ENCODE measurements at places on chromosomes 7 and 10.

GRCh38 chr10:117442521-117442920, 67.3 kb upstream of the PDZD8 start:
- DNase-seq, result no peak

GRCh38 chr7:133854739-133855138, 272.4 kb upstream of the LRGUK start:
- no peak for DNase-seq

GRCh38 chr7:16234493-16235146, 186.7 kb downstream of the CRPPA start:
- DNase-seq, result no peak

DNA sequence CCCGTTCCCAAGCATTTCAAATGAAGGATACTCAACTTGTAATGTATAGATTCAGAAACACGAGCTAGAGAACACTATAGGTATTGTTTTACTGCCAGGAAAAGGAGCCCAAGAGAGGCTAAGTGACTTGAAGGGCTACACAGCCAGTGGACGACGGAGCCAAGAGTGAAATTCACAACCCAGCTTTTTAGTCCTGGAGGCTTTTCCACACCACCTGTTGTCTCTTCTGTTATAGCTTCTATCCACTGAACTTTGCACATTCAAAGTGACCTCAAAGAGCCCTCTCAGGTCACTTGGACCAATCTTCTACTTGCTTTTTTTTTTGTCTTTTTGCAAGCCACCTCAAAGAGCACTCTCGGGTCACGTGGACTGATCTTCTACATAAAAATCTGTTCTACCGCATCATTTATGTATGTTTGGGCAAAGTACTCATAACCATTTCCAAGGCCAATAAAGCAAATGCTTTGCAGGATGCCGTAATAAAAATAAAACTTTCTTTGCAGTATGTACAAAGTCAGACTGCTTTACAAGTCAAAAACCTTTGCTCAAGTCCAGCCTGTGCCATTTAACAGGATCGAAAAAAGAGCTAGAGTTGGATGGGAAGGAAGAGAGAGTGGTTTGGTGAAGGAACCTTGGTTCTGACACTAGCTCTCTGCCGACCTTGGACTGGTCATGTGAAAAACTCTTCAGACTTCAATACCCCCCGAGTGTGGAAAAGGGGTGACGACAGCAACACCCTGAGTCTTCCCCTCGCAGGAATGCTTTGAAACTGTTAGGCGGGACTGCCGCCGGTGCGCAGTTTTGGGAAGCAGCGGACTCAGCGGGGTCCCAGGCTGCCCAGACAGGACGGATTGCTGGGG, 821 bp downstream of the SLC35B4 start:
- no peak for DNase-seq

- DNase-seq, result no peak
Measured at GRCh38 chr7:130818056-130818455, 84.0 kb upstream of the KLF14 start.

- DNase-seq, result peak; percentile 97
Measured at GRCh38 chr10:75235375-75236177, at the start of gene COMTD1. TSS of gene COMTD1 (minus strand) at chr10:75235957. CDS start at chr10:75235928, 29 bp downstream.

DNA sequence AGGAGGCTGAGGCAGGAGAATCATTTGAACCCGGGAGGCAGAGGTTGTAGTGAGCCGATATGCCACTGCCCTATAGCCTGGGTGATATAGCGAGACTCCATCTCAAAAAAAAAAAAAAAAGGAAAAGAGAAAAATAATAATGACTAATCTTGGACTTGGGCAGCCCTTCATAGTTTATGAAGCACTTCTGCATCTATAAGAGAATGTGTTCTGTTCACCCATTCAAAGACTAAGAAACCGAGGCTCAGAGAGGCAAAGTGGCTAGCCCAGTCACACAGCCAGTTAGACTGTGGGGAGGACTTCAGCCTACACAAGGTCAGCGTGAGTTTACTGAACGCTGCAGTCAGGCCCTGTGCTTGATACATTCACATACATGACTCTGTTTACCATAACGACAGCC, 46.9 kb downstream of the UNC5B start:
- no peak for DNase-seq

GRCh38 chr7:124085179-124085578, 52.3 kb upstream of the TMEM229A start:
- no peak for DNase-seq

DNA sequence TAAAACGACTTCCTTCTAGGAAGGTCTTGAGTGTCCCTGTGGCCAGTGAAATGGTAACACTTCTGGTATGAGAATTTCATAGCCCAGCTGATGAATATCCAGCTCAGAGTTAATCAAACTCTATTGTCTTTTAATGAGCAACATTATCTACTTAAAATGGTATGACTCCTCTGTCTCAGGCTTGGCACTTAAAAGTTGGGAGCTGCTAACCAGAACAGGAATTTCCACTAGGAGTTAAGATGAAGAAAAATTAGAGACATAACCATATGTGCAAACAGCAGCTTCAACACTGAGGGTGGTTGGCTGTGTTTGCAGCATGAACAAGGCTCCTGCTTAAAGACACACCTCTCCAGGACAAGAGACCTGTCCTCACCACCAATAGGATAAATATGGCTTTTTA, 46.8 kb downstream of the CH25H start:
- no peak for DNase-seq

DNA sequence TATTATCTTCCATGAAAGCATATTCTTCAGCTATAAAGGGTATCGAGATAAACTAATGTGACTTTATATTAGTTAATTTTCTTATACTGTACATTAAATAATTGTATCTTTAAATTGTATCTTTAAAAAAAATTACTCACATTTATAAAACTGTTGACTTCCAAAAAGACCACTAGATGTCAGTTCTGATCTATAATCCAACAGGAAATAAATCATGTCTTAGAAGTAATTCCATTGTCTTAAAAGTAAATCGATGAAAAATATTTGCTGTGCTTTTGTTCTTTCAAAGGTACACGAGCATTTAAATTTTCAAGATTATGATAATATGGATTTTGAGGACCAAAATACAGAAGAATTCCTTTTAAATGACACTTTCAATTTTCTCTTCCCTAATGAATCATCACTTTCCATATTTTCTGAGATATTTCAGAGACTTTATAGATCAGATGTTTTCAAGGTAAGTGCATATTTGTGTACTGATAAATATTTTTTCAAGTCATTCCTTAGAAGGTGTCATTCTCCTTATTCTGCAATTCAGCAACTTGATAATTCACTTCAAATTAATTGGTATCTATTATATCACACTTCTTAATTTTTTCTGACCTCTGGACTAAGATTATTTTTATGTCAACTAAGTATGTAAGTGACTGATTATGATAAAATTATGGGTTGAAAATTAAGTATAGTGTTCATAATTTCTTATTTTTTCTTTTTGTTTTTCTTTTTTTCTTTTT, 138.5 kb downstream of the CPED1 start:
- no peak for DNase-seq

- DNase-seq, result no peak
Measured at GRCh38 chr7:919924-920341, 34.5 kb downstream of the ADAP1 start.

DNA sequence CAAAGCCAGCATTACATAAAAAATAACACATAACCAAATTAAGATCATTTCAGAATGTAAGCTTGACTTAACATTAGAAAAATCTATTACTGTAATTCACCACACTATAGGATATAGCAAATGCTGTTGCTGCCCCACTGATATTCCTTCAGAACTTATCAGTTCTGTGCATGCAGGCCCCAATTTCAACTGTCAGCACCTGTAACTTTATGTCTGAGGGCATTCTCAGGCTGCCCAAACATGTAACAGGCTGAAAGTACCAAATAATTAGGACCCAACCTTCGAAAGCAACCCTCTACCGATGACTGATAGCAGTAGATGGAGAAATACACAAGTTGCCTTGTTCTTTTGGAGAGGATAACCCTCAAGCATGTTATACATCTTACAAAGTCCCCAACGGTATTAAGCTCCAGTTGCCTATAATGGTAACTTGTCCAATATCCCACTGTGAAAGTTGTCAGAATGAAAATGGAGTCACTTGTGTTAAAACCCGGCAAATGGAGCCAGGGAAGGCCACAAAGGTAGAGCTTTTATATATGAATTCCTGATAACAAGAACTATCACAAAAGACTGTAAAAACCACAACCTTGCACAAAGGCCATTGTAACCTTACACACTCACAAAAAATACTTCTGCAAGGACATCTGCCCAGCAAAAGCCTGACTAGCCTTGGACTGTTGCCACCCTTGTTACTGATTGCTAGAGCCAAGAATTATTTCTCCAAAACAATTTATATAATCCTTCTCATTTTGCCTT, 66.9 kb upstream of the ZNF746 start:
- no peak for DNase-seq

- no peak for DNase-seq
Measured at GRCh38 chr10:86024281-86025041, 342.1 kb downstream of the GRID1 start.

DNA sequence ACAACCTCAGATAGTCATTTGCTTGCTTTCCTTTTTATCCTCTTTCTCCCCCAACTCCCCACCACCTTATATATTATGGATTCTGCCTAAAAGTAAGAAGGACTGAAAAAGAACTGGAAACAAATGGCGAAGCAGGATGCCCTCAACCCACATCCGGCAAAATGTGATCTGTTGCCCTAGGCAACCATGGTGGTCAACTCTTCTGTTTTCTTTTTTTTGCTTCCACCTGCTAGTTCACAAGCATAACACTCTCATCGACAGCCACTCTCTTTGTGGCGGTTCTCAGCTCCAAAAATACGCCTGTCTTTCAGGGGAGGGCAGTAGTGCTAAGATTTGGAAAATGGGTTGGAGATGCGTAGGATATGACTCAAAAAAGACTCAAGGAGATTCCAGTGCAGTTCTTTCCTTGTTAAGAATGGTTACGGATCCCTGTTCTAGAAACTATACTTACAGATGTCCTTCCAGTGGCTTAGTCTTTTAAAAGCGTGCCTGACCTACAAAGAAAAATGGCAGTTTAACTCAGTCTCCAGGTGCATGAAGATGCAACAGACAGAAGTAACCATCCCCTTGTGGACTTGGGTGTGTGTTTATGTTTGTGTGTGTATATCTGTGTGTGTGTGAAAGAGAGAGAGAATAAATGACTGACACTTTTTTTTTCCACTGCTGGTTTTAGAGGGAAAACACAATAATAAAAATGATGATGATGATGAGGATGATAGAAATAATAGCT, 10.7 kb downstream of the APBB1IP start:
- DNase-seq, result peak; percentile 64

GRCh38 chr7:39609113-39609934, 14.0 kb upstream of the RALA start:
- DNase-seq, result peak; percentile 42

DNA sequence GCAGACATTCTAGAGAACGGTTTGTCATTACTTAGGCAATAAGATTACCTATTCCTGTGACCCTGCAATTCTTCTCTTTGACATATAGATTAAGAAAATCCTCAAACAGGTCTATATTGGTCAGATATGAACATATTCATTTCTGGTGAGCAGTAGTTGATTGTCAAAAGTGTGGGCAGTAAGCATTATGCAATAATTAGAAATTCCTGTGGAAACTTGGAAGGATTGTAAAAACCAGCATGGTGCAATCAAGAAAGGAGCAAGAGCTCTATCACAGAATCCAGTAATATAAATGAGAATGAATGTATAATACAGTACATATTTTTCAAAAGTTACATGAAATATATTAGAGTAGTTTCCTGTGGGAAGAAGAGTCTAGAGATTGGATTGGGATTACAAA, 406.5 kb downstream of the SUGCT start:
- DNase-seq, result no peak

DNA sequence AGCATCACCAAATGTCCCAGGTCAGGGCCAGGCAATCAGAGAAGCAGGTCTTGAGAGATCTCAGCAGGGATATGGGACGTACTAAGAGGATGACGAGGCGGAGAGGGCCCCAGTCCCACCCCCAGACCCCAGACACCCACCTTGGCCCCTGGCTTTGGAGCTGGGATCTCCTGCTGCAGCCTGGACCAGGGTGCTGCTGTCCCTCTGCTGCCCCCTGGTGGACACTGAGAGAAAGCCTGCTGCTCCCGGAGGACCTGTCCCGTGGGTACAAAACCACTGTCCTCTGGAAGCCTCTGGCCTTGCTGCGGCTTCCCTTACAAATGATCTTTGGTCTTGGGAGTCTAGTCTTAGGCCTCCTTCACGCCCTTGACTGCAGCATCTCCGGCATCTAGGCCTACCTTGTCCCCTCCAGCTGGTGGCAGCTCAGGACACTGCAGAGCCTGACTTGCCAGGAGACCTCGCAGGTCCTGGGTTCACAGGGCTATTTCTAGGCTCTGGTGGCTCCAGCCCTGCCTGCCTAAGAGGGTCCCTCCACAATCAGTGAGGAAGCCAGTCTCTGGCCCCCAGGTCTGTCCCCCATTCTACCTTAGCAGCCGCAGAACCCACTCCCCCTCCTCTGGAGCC, 97.1 kb downstream of the RGS10 start:
- DNase-seq, result peak; percentile 91

DNA sequence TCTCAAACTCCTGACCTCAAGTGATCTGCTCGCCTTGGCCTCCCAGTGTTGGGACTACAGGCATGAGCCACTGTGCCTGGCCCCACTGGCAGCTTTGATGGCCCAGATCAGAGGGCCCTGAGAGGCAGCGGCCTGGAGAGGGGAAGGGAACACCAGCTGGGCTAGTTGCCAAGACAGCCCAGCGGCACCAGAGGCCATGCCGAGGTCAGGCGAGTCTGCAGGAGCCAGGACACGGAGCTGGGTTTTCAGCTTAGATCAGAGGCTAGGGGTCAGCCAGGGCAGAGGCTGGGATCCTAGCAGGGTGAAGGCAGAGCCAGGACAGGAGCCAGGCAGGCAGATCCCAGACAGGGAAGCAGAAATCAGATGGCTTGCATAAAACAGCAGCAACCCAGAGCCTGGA, 92.9 kb downstream of the MYL10 start:
- no peak for DNase-seq

GRCh38 chr7:158732494-158733219, 28.1 kb upstream of the NCAPG2 start:
- no peak for DNase-seq

DNA sequence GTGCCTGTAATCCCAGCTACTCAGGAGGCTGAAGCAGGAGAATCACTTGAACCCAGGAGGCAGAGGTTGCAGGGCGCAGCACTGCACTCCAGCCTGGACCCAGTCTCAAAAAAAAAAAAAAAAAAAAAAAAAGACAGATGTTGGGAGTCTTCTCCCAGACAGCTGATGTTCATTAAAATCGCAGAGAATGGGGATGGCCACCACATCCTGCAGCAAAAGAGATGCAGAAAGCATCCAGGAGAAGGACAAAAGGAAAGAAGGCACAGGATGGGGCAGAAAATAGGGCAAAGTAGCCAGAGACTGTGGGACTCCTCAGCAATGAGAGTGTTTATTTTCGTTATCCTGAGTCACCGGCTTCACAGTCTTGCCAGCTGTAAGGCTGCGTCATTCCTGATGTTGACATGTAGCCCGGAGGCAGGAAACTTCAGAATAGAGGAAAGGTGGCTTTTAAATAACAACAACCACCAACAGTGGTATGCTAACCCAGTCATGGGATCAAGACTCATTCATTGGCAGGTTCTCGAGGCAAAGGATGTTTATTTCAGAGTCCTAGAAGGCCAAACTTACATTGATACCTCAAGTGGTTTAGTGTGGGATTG, 149.5 kb upstream of the SVIL start:
- no peak for DNase-seq

- DNase-seq, result no peak
Measured at GRCh38 chr7:70997261-70997660, 134.7 kb upstream of the GALNT17 start.

- DNase-seq, result no peak
Measured at GRCh38 chr7:44180631-44181030, 8.6 kb downstream of the GCK start.

Data from stimulated activated naive CD8-positive, alpha-beta T cell treated with anti-CD3 and anti-CD28 coated beads, Interleukin-15, Interleukin-2, amounts not matched to agents 100 U/mL and 50 U/mL, for 24 hours (primary cell).